GM23248 (cell line): ENCODE measurements at places on chromosomes 3 and 15.

GRCh38 chr3:189863031-189863430 lies 231.8 kb downstream of the TP63 start:
- no peak for DNase-seq

GRCh38 chr15:69897471-69898237 lies 200.1 kb downstream of the TLE3 start:
- peak; percentile 20 for DNase-seq

GRCh38 chr3:88440701-88441100 lies 290.9 kb downstream of the C3orf38 start:
- DNase-seq, result no peak

DNA sequence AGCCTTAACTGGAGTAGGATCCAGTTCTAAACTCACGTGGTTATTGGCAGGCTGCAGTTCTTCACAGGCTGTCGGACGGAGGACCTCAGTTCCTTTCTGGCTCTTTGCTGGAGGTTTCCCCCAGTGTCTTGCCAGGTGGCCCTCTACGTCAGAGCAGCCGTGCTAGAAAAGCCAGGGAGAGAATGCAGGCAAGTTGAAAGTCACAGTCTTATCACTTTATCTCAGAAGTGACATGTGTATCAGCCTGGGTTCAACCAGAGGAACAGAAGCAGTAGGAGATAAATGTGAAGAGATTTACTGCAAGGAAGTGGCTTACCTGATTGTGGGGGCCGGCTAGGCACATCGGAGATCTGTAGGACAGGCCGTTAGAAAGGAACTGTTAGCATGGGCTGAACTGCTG lies 125.3 kb upstream of the BNIP2 start:
- DNase-seq, result no peak

DNA sequence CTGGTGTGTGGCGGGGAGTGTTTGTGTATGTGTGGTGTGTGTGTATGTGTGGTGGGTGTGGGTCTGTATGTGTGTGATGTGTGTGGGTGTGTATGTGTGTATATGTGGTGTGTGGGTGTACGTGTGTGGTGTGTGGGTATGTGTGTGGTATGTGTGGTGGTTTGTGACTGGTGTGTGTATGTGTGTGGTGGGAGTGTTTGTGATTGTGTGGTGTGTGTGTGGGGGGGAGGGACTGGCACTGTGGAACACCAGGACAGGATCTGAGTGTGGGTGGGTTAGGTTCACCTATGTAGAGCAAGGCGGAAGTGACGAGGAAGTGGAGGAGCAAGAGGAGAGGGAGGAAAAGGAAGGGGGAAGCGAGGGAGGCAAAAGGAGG lies 510.8 kb downstream of the SHQ1 start:
- no peak for DNase-seq

- DNase-seq, result no peak
Observed at GRCh38 chr3:99211309-99211708, 309.8 kb upstream of the DCBLD2 start.

DNA sequence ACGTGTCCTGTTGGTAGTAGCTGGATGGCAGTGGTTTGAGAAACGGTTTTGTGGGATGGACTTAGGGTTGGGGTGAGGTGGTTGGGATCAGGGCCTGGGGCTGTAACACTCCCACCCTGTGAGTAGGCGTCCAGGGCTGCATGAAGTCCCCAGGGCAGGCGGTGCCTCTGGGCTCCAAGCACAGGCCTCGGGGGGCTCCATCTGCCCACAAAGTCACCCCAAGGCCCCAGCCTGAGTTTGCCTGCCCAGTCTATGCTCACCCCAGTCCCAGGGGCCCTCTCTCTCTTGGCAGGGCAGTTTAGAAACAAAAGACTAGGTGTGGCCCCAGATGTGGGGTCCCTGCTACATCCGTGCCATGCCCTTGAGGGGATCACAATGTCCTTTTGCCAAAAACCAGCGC lies 86.9 kb upstream of the PRR23E start:
- no peak for DNase-seq

GRCh38 chr3:48022178-48022577 lies 6.0 kb upstream of the MAP4 start:
- DNase-seq, result no peak

DNA sequence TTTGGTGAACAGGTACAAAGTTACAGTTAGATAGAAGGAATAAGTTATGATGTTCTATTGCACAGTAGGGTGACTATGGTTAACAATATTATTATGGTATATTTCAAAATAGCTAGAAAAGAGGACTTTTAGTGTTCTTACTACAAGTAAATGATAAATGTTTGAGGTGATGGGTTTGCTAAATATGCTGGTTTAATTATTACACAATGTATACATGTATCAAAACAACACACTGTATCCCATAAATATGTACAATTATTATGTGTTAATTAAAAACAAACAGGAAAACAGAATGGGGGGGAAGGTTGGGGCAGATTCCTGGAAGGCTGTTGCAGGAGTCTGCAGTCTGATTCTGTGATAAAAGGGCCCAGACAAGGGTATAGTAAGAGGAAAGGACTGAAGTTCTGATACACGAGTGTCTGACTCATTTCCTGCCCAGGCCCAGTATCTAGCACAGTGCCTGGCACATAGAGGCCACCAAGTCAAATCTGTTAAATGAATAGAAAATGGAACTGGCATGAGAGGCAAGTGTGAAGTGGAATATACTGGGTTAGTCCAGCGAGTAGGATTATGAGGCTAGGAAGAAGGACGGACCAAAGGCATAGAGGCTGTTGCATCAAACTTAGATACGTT lies 7.2 kb upstream of the ENTPD3 start:
- DNase-seq, result no peak

- DNase-seq, result peak; percentile 83
Observed at GRCh38 chr15:89167267-89168176, 53.9 kb downstream of the RLBP1 start.

- DNase-seq, result peak; percentile 58
Observed at GRCh38 chr3:9552252-9552999, 1.2 kb downstream of the LHFPL4 start.

GRCh38 chr3:26838026-26838425 lies 215.5 kb downstream of the LRRC3B start:
- no peak for DNase-seq

GRCh38 chr3:37608061-37608702 lies 253.5 kb upstream of the CTDSPL start:
- DNase-seq, result peak; percentile 12

- peak; percentile 9 for DNase-seq
Observed at GRCh38 chr15:90710436-90711027, 6.6 kb upstream of the BLM start.

DNA sequence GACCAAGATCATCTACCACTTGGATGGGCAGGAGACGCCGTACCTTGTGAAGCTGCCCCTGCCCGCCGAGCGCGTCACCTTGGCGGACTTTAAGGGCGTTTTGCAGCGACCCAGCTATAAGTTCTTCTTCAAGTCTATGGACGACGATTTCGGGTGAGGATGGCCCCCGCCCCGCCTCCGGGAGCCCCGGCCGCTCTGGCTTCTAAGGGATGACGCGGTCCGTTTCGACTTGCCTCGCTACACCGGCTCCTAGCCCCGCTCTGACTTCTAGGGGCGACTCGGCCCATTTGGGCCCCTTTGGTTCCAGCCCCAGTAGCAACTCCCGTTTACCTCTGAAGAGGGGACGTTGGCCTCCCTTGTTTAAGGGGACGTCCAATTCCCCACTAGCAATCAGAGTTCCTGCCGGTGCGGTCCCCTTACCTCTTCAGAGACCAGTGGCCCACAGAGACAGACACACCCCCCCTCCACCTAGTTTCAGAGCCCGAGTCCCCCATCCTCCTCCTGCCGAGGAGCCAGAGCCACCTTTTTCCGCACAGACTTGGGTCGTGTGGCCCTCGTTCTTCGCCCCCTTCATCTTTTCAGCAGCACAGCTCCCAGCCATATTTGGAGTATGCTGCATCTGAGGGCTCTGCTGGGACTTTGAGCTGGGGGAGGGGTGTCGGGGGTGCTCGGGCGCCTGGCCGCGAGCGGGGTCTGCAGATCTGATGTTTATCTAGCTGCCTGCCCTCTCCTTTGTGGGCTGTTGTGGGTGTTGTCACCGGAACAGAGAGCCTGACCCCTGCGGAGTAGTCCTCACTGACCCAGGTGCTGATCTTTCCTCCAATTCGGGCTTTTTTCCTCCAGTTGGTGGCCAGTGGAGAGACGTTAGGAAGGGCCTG lies 706 bp downstream of the DVL3 start:
- peak; percentile 76 for DNase-seq

- no peak for DNase-seq
Observed at GRCh38 chr15:69591905-69592508, 139.4 kb downstream of the RPLP1 start.

DNA sequence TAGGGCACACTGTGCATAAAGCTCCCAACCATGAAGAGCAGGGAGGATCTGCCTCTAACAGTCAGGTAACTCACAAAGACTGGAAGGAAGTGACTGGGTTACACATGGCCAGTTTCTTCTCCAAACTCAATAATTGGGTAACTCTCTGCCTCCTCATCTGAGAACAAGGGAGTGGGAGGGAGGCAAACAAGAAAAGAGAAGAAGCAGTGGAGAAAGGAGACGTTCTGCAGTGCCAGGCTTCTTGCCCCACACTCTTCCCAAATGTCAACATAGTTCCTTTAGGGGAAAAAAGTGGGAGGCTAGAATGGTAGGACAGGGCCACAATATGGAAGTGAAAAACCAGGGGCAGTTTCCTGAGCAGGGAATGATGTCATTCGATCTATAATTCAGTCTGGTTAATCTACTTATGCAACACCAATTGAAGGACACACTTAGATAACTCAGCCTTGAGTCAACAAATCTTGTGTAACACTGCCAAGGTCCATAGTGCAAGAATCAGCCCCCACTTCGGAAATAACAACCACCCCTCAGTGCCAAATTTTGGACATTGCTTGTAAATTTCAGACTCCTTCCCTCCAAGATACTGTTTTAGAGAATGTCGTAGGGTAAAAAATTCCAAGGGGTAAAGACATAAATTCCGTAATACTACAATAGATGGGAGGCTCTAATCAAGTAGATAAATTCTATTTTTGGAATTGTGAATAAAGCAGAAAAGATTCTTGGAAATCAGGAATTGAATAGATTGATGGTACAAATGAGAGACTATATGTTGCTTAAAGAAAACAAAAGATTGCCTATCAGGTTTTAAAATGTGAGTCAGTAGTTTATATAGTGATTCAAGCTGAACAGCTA lies 143.0 kb downstream of the LPP start:
- peak; percentile 90 for DNase-seq

DNA sequence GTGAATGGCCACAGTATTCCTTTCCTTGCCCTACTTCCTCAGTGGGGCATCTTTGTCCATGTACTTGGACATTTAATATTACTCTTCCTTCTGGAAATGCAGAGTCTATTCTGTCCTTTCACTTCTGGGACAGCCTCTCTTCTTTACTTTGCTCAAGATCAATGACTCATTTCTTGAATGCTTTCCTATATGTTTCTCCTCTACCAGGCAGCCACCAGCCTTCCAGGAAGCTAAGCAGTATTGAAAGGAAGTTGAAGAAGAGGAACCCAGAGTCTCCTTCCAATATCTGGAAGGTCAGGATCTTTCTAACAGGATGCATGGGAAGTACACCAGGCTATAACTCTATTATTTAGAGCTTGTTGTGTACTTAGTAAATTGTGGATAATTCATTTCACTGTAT lies 182.8 kb downstream of the CD47 start:
- DNase-seq, result no peak

GRCh38 chr3:17407576-17407975 lies 334.9 kb downstream of the TBC1D5 start:
- DNase-seq, result peak; percentile 17

DNA sequence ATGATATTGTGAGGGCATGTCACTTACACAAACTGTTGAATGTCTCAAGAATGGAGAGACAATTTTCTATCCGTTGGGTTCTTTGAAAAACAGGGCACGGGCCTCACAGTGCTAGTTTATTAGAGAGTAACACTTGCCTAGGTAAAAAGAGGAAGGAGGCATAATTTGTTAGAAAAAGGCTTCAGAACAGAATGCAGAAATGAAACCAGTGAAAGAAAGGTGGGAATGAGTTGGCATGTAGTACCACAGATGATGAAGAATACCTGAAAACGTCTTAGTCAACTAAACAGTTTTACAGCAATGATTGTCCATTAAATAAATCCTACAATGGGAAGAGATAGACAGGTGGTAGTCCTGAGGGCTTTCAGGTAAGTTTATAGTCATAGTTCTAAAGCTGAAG lies 1399.7 kb upstream of the CADM2 start:
- no peak for DNase-seq

GRCh38 chr3:185796431-185797107 lies 28.3 kb downstream of the IGF2BP2 start:
- peak; percentile 81 for DNase-seq

- no peak for DNase-seq
Observed at GRCh38 chr3:191444569-191444968, 16.4 kb upstream of the PYDC2 start.

DNA sequence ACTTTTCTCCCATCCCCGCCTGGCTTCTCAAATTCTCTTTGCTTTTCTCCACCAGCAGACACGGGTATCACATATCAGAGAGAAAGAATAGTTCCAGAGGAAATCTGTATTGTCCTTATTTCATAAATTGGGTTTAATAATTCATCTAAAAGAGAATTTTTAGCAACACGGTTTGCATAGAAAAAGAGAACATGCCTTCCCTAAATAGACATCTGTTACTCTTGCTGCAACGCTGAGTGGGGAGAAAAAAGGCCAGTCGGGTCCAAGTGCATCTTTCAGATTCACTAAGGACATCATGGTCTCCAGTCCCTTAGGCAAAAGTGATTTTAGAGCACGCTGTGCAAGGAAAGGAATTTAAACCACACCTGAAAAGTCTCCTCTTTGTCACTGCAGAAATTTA lies 201.3 kb downstream of the ABHD5 start:
- DNase-seq, result no peak

GRCh38 chr15:74955796-74956647 lies 550 bp downstream of the RPP25 start:
- DNase-seq, result peak; percentile 85

- no peak for DNase-seq
Observed at GRCh38 chr3:27290760-27291159, 78.4 kb downstream of the NEK10 start.

- no peak for DNase-seq
Observed at GRCh38 chr3:117234331-117234730, 524.8 kb downstream of the TUSC7 start.

DNA sequence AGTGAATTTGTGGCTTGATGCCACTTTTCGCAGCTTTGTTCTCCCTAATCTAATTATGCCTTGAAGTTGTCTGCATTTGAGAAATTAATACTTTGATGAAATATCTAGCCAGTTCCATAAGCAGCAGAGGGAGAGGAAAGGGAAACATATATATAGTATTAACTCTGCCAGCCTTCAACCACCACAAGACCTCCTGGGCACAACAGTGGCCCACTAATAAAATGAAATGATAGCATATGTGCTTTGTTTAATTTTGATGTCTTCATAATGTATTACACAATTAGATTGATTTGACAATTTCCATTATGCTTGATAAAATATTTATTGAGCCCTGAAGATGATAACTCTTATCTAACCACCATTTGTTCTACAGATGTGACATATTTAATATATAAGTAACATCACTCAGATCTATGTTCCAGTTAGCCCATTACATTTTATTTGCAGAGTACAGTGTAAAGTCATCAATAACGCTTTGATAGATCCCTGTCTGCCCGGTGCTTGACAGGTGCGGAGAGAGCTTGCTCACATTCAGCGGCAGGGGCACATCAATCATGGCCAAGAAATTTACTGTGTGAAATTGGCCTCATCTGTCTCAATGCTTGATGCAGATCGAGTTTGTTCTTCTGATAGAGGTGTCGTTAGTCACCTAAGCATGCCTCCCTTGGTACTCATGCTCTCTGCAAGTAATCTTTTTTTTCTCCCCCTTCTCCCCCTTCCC lies 187.4 kb downstream of the MECOM start:
- DNase-seq, result no peak
